Hepatocyte (in vitro differentiated cells): ENCODE measurements at places on chromosomes 16 and 17. TPM values are rescaled to one million over a fixed set of nuclear protein-coding genes. Genes with fewer than 3 reads are reported as not detected.

- DNase-seq: no peak
Observed at GRCh38 chr16:595942-596735, 6.3 kb downstream of the RAB40C start.

DNA sequence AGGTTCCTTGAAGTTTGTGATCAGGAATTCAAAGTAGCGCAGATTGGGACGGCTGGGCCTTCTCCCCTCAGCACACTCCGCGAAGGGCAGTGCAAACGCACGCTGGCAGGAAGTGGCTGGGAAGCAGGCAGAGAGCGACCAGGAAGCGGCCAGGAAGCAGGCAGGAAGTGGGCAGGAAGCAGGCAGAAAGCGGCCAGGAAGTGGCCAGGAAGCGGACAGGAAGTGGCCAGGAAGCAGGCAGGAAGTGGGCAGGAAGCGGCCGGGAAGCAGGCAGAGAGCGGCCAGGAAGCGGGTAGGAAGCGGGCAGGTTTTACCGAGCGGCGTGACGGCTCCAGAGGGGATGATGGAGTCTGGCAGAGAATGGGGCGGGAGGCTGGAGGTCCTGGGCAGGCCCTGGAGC, 3.2 kb downstream of the DPEP1 start:
- DNase-seq: no peak

Gene TBC1D3I
- total RNA-seq: not detected in 2 replicates

DNA sequence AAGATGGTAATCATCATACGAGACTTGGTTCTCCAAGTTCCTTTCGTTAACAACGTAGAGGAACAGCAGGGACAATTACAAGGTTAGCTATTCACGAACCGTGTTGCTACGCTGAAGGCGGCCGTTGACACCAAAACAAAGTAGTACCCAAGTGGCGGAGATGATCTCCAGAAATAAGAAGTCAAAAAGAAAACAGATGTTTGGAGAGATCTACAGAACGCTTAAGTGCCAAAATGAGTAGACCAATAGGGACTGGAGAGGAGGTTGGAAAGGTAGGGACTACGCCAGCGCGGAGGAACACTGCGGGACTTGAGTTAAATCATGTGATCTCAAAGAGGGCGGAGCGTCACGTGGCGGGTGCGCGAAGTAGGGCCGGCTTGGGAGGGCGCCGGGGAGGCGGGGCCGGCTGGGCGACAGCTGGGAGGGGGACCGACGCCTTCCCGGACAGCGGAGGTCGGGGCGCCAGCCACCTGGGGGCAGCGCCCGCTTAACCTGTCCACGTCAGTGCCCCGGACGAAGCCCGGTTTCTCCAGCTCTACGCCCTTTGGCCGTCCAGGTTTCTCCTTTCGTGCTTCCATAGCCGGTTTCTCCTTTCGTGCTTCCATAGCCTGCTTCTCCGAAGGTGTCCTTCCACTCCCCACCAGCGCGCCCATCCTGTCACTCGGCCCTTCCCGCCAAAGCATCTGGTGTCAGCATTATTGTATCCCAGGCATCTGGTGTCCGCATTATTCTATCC, 636 bp upstream of the GABARAP start:
- DNase-seq: peak; percentile 98

Gene C1QTNF1
- 9.5 and 12.8 TPM in 2 replicates for total RNA-seq

Gene TNP2
- not detected in 2 replicates for total RNA-seq

GRCh38 chr16:57513371-57514102, 22.8 kb downstream of the CCDC102A start:
- peak; percentile 85 for DNase-seq
